ENCODE measurements at places on chromosomes 4 and X. TPM values are rescaled to one million over a fixed set of nuclear protein-coding genes. Genes with fewer than 3 reads are reported as not detected.

Gene SPANXN4
- total RNA-seq: not detected

DNA sequence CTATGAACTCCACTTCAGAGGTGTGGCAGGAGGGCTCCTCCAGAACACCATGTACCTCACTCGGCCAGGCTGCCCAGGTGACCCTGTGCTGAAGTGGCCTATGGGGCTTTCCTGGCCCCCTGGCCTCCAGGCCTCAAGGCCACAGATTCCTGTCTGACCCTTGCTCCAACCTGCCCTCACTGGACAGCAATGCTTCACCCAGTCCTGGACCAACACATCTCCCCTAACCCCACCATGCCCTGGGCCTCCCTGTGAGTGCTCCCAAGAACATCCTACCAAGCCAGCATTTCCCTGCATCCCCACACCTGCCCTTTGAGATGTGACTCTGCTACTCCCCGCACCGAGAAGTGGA is 10.5 kb downstream of the ZFYVE28 start:
- no peak for DNase-seq
- H3K4me1 ChIP-seq: peaks cover 10% of the 10 kb centered on the region
- H3K27me3 ChIP-seq: no peaks in the 10 kb centered on the region
- H3K36me3 ChIP-seq: no peaks in the 10 kb centered on the region
- H3K4me3 ChIP-seq: no peak overlapping the region

- H3K4me3 ChIP-seq: no peak overlapping the region
- no peak overlapping the region for H3K27ac ChIP-seq
- no peaks in the 10 kb centered on the region for H3K36me3 ChIP-seq
- H3K27me3 ChIP-seq: no peaks in the 10 kb centered on the region
Observed at GRCh38 chr4:11525085-11525484, 96.4 kb upstream of the HS3ST1 start.

- H3K4me3 ChIP-seq: no peak overlapping the region
- H3K36me3 ChIP-seq: no peaks in the 10 kb centered on the region
- DNase-seq: no peak
- no peak overlapping the region for H3K27ac ChIP-seq
- H3K4me1 ChIP-seq: peaks cover 13% of the 10 kb centered on the region
Observed at GRCh38 chr4:41599192-41599786, 61.3 kb downstream of the LIMCH1 start.
